NCI-H146 (cell line): ENCODE measurements at places on chromosomes 2 and 18.

GRCh38 chr2:120392923-120393322, 47.0 kb downstream of the INHBB start:
- DNase-seq, result no peak

GRCh38 chr2:45120546-45120945, 111.3 kb upstream of the SIX2 start:
- DNase-seq, result peak; percentile 74

DNA sequence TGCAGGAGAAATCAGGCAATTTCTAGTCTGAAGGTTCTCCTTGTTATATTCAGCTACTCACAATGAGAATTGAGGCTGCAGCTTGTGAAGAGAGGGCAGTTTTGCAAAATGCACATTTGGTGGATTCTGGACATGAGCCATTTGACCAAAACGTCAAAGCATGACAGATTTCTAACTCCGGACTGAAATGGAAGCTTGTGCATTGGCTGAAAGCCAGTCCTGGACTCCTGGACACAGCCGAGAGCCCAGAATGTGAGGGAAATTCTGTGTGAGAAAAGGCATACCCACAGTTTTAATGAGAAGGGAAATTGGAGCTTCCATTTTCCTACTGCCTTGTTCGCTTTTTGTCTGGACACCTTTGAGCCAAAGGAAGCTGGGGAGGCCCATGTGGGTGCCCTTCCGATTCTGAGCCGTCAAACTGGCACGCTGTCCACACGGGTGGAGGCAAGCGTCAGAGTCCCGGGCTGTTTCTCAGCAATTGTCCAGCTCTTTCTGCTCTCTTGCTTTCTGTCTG, 23.7 kb upstream of the ROCK2 start:
- no peak for DNase-seq

- DNase-seq, result no peak
Measured at GRCh38 chr2:17621781-17622180, 81.3 kb downstream of the VSNL1 start.

GRCh38 chr2:230318190-230319121, 8.5 kb upstream of the SP140L start:
- no peak for DNase-seq

DNA sequence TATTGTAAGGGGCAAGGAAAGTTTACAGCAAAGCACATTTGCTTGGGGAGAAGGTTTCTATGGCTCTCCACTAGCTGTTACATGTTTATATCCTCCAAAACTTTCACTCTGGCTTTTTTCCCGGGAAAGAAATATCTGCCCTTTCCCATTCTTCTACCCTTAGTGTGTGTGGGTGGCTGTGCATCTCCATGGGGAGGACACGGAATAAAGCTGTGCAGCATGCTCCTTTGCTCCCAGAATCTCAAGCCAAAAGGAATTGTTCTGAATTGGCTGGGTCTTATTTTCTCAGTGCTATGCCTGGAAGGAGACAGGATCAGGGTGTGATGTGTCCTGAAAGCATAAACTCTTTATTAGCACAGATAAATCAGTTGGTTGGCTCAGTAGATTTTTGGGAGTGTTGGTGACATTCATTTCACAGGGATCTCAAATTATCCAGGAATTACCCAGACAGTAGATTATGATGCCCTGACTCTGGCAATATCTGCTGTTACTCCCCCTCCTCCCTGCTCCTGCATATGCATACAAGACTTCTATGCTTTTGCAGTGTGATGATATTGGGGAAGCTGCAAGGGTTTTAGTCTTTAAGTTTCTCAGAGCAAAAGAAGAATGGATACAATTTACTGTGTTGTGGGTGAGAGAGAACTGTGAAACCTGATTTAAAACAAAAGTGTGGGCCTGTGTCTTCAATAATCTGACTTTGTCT, 63.1 kb downstream of the PARD3B start:
- DNase-seq, result no peak

GRCh38 chr2:183812091-183812490, 687.8 kb downstream of the NUP35 start:
- DNase-seq, result no peak

GRCh38 chr2:78811955-78812610, 213.4 kb upstream of the REG3G start:
- no peak for DNase-seq

DNA sequence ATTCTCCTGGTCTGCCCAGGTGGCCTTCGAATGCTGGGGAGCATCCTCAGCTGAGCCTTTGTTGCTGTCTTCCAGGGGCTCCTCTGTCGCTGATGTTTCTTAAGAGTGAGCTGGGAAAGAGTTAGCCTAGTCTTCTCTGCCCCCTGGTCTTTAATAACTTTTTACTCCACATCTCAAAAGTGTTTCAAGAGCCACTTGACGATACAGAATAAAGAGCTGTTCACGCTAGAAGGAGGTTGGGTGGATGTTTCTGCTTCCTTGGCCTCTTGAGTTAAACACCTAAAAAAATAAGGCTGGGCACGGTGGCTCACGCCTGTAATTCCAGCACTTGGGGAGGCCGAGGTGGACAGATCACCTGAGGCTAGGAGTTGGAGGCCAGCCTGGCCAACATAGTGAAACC, 2.8 kb upstream of the BUB1 start:
- no peak for DNase-seq

- DNase-seq, result no peak
Measured at GRCh38 chr2:28802975-28803429, 7.6 kb upstream of the SPDYA start.

- DNase-seq, result peak; percentile 13
Measured at GRCh38 chr18:59008302-59008974, 131.2 kb upstream of the SEC11C start.

DNA sequence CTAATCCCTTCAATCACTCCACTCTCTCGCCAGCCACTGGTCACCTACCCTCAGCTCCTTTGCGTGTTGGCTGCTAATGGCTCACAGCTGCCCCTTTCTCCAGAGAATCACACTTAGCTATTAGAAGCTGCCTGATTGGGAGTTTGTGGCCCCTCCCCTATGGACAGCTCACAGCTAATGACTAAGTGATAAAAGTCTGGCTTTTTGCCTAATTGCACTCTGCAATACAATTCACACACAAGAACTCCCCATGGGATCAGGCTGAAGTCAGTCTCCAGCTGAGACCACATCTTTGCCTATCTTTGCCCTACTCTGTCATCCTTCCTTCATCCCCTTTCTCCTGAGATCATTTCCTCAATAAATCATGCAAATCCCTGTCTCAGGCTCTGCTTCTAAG, 701.9 kb upstream of the RAB6C start:
- DNase-seq, result no peak

DNA sequence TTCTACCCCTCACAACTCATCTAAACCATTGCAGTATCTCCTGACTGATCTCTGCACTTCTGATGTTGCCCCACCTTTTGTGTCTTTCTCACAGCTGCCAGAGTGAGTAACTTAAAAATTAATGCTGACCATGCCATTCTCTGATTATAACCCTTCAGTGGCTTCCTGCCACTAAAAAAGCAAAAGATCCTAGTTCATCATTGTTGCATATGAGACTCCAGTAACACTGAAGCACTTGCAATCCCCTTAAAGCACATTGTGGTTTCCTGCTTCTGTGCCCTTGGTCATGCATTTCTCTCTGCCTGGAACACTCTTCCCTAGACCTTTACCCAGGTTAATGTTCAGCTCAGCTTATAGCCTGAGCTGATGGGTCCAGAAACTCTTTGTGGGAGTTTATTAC, 95.1 kb upstream of the WDSUB1 start:
- DNase-seq, result no peak

- no peak for DNase-seq
Measured at GRCh38 chr18:80250740-80251364, 3.5 kb upstream of the PARD6G start.

- DNase-seq, result peak; percentile 62
Measured at GRCh38 chr2:186129767-186130581, 356.1 kb upstream of the ZC3H15 start.

GRCh38 chr2:238996331-238997136, 148.6 kb downstream of the TWIST2 start:
- DNase-seq, result no peak

DNA sequence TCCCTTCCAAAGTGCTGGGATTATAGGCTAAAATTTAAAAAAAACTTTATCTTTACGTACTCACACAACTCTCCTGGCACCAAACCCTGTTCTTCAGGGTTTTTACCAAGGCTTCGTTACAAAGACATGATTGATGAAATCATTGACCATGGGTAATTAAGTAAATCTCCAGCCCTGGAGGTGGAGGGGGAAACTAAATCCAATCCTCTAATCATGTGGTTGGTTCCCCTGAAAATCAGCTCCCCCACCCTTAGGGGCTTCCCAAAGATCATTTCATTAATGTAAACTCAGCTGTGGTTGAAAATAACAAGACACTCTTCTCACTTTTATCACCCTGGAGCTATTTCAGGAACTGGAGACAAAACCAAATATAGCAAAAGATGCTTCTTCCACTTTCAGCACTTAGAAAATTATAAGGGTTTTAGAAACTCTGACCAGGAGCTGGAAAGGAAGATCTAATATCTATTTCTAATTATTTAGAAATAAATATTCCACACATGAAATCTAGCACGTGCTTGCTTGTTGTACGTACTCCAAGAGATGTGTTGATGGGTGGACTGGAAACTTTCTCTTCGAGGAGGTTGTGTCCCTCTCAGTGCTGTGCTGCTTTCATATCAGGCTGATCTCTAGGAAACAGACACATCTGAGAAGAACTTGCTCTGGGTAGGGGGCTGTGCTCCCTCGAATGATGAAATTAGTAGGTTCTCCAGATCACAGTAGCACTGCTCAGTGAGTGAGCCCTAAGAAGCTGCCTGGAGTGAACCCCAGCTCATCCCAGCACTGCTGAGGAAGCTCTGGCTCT, 67.2 kb downstream of the SMAD4 start:
- DNase-seq, result no peak

GRCh38 chr2:8298783-8299182, 383.1 kb upstream of the ID2 start:
- DNase-seq, result no peak

GRCh38 chr2:210003359-210003758, 921 bp downstream of the RPE start:
- no peak for DNase-seq

DNA sequence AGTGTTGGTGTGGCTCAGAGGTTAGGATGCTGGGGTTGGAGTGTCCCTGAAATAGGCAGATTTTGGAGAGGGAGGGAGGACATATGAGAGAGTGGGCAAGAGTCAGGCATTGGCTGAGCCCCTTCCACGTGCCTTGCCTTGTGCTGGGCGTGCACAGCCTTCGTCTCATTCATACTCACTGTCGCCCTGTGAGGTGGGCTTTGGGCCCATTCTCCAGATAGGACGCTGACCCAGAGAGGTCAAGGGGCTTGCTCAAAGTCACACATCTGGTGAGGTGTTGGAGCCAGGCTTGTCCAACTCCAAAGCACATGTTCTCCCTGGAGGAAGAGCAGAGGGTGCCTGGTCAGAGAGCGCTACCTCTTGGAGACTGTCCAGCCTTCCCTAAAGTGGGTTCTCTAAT, 166.8 kb downstream of the DYSF start:
- DNase-seq, result no peak

- no peak for DNase-seq
Measured at GRCh38 chr2:15971351-15971750, 31.0 kb downstream of the MYCN start.
